ENCODE measurements at places on chromosomes 2 and 18. TPM values are rescaled to one million over a fixed set of nuclear protein-coding genes. Genes with fewer than 3 reads are reported as not detected.

KYNU gene
- 33.9 TPM for polyA plus RNA-seq

INO80B gene
- 33.1 TPM for polyA plus RNA-seq

SH2D6 gene
- polyA plus RNA-seq, result 0.14 TPM

ZBTB7C gene
- 3.2 TPM for polyA plus RNA-seq

Measured in lung (tissue), 17 donors.